ENCODE measurements at places on chromosomes 12 and 14. TPM values are rescaled to one million over a fixed set of nuclear protein-coding genes. Genes with fewer than 3 reads are reported as not detected.
A peak's percentile ranks its signal among the peaks of the same experiment; 100 is the strongest.

TMEM229B gene
- total RNA-seq: 4.2 TPM

KCNA5 gene
- total RNA-seq: 0.27 TPM

PTGER2 gene
- 0.32 TPM for total RNA-seq

GALNT8 gene
- total RNA-seq: 1.3 TPM

GPR68 gene
- total RNA-seq: 0.53 TPM

HSP90B1 gene
- total RNA-seq: 203 TPM

FSCB gene
- not detected for total RNA-seq

P2RX2 gene
- not detected for total RNA-seq

- no peak overlapping the region for H3K4me3 ChIP-seq
- no peaks in the 10 kb centered on the region for H3K36me3 ChIP-seq
- H3K27ac ChIP-seq: no peak overlapping the region
- no peaks in the 10 kb centered on the region for H3K27me3 ChIP-seq
- no peak for DNase-seq
These were observed 8.6 kb downstream of the TUNAR start for GRCh38 chr14:95885278-95885677.

- DNase-seq: no peak
- no peak overlapping the region for H3K4me3 ChIP-seq
- H3K36me3 ChIP-seq: no peaks in the 10 kb centered on the region
- peaks cover 11% of the 10 kb centered on the region for H3K27me3 ChIP-seq
- H3K27ac ChIP-seq: no peak overlapping the region
- H3K4me1 ChIP-seq: no peaks in the 10 kb centered on the region
These were observed 95.0 kb downstream of the C12orf75 start for GRCh38 chr12:105425254-105426174.

DNA sequence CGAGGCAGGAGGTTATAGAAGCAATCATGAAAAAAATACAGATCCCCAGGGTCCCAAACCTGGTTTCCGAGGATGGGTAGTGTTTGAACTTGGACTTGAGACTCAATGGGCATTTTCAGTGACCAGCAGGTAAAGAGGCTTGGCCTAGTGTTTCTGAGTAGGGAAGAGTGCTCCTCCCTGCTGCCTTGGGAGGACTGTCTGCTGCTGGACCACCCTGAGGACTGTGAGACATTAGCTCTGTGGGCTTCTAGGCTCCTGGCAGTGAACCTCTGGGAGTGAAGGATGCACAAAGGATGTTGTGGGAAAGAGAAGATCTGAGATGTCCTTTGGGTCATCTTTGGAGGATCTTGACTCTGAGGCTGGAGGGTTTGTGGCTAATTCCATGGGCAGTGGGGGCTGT lies 30.5 kb downstream of the ANKRD9 start:
- H3K27me3 ChIP-seq: no peaks in the 10 kb centered on the region
- H3K27ac ChIP-seq: no peak overlapping the region
- no peaks in the 10 kb centered on the region for H3K4me1 ChIP-seq
- no peak for DNase-seq

DNA sequence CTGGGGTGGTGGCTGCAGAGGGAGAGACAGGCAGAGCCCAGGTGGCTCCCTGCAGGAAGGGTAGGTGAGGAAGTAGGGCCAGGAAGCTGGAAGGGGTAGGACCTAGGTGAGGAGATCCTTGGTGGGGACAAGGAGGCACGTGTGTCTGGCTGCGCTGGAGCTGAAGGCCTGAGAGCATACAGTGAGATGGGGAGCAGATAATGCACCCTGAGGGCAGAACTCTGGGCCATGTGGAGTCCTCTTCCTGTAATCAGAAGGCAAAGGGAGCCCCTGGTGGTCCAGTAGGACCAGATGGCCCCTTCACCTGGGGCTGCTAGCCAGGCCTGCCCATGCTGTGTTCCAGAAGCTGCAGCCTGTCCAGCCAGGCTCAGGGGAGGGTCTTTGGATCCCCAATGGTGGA lies 15.3 kb upstream of the KRT80 start:
- no peaks in the 10 kb centered on the region for H3K4me1 ChIP-seq
- no peaks in the 10 kb centered on the region for H3K36me3 ChIP-seq
- H3K27me3 ChIP-seq: no peaks in the 10 kb centered on the region
- no peak overlapping the region for H3K27ac ChIP-seq

- H3K27ac ChIP-seq: peak overlapping the region; percentile 99
- H3K4me3 ChIP-seq: peak overlapping the region; percentile 64
- H3K27me3 ChIP-seq: no peaks in the 10 kb centered on the region
- H3K36me3 ChIP-seq: no peaks in the 10 kb centered on the region
- H3K4me1 ChIP-seq: peaks cover 38% of the 10 kb centered on the region
- peak; percentile 70 for DNase-seq
These were observed 11.1 kb upstream of the NEMF start for GRCh38 chr14:49863487-49864281.

GRCh38 chr12:124207049-124207448 lies 87.8 kb upstream of the RFLNA start:
- H3K27me3 ChIP-seq: no peaks in the 10 kb centered on the region
- no peaks in the 10 kb centered on the region for H3K36me3 ChIP-seq
- DNase-seq: no peak
- H3K4me3 ChIP-seq: no peak overlapping the region

GRCh38 chr12:131116468-131117117 lies 162.9 kb downstream of the ADGRD1 start:
- no peaks in the 10 kb centered on the region for H3K27me3 ChIP-seq
- H3K4me1 ChIP-seq: no peaks in the 10 kb centered on the region
- DNase-seq: no peak
- no peaks in the 10 kb centered on the region for H3K36me3 ChIP-seq
- no peak overlapping the region for H3K4me3 ChIP-seq

GRCh38 chr12:58095002-58095401 lies 153.6 kb downstream of the ATP23 start:
- H3K4me3 ChIP-seq: no peak overlapping the region
- no peak overlapping the region for H3K27ac ChIP-seq
- H3K36me3 ChIP-seq: no peaks in the 10 kb centered on the region
- DNase-seq: no peak
- no peaks in the 10 kb centered on the region for H3K4me1 ChIP-seq
- H3K27me3 ChIP-seq: no peaks in the 10 kb centered on the region

- no peak for DNase-seq
- no peak overlapping the region for H3K4me3 ChIP-seq
- H3K27me3 ChIP-seq: no peaks in the 10 kb centered on the region
- H3K4me1 ChIP-seq: no peaks in the 10 kb centered on the region
- H3K36me3 ChIP-seq: no peaks in the 10 kb centered on the region
- no peak overlapping the region for H3K27ac ChIP-seq
These were observed 390.6 kb downstream of the PAWR start for GRCh38 chr12:79300199-79300568.

- H3K36me3 ChIP-seq: no peaks in the 10 kb centered on the region
- H3K4me1 ChIP-seq: peaks cover 3% of the 10 kb centered on the region
- no peak overlapping the region for H3K27ac ChIP-seq
- no peak overlapping the region for H3K4me3 ChIP-seq
- H3K27me3 ChIP-seq: peaks cover 2% of the 10 kb centered on the region
These were observed 23.6 kb downstream of the HSP90AA1 start for GRCh38 chr14:102063109-102063807.

GRCh38 chr14:102528431-102529170 lies 19.0 kb upstream of the ANKRD9 start:
- no peak overlapping the region for H3K4me3 ChIP-seq
- no peaks in the 10 kb centered on the region for H3K27me3 ChIP-seq
- peaks cover 28% of the 10 kb centered on the region for H3K4me1 ChIP-seq
- no peaks in the 10 kb centered on the region for H3K36me3 ChIP-seq

DNA sequence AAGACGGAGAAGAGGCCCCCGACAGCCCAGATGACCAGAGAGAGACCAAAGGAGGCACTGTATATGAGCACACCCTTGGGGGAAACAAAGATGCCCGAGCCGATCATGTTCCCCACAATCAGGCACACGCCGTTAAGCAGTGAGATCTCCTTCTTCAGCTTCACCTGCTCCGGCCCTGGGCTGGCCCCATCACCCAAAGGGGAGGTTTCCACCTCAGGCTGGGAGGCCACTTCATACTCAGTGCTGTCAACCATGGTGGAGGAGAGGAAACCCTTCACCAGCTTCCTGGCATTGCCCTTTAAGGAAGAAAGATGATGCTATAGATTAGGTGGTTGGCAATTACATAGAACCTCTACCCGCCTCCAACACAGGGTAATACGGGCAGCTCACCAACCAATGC lies 2.1 kb downstream of the SLC7A7 start:
- no peak overlapping the region for H3K4me3 ChIP-seq
- no peaks in the 10 kb centered on the region for H3K27me3 ChIP-seq
- H3K36me3 ChIP-seq: no peaks in the 10 kb centered on the region
- H3K27ac ChIP-seq: peak overlapping the region; percentile 61

DNA sequence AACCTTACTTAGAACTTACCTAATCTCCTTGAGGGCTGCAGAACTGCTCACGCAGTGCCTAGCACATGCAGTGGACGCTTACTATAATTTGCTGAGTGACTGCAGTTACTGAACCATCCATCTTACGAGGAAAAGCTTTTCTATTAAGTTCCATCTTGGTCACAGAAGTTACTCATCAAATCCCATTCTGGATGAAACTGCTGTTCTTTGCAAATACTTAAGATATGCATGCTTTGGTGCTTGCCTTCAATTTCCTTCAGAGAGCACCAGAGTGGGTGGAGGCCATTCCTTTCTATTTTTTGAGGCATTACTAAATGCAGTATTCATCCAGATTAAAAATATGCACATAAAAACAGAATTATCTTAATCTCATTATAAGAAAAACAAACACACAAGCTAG lies 17.7 kb upstream of the PELI2 start:
- no peak for DNase-seq
- H3K27ac ChIP-seq: no peak overlapping the region
- no peaks in the 10 kb centered on the region for H3K4me1 ChIP-seq

DNA sequence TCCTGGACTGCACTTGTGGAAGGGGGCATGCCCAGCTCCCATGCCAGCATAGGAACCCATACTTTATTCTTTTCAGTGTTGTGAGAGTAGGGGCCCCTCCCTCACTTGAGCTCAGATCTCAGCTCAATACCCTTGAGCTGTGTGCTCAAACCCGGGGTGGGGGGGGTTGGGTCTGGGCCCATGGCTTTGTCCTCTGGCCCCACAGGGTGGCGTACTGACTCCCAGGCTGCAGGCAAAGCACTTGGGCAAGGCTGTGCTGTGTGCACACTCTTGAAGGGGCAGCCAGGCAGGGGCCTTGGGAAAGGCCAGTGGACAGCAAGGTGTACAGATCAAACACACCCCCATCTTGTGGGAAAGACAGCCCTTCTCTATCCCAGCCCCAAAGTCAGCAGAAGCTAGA lies 81.8 kb downstream of the WIF1 start:
- peaks cover 2% of the 10 kb centered on the region for H3K27me3 ChIP-seq
- H3K4me3 ChIP-seq: no peak overlapping the region
- no peaks in the 10 kb centered on the region for H3K36me3 ChIP-seq
- no peaks in the 10 kb centered on the region for H3K4me1 ChIP-seq
- H3K27ac ChIP-seq: no peak overlapping the region
- DNase-seq: no peak

DNA sequence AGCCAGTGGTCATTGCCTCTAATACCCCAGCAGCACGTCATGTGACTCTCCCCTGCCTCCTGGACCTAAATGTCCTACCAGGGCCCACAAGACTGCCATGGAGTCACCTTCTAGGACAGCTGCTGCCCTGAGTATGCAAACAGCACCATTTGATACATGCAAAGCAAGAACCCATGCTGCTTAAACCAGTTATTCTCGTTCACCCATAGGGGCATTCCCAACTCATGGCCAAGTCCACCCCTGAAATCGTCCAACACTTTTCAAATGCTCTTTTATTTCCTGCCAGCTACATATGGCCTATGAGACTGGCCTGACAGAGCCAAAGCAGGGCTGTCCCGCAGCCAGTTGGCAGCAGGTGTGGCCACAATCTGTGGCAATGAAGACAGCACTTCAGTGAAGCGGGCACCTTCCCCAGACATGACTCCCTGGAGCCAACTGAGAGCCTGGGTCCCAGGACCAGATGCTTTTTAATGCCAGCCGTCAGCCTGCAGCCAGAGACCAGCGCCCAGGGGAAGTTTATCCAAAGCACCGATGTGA lies 99.9 kb downstream of the BCAT1 start:
- H3K36me3 ChIP-seq: no peaks in the 10 kb centered on the region
- H3K27ac ChIP-seq: no peak overlapping the region
- no peak overlapping the region for H3K4me3 ChIP-seq

- H3K4me3 ChIP-seq: no peak overlapping the region
- no peaks in the 10 kb centered on the region for H3K4me1 ChIP-seq
- H3K27ac ChIP-seq: no peak overlapping the region
- DNase-seq: no peak
- H3K36me3 ChIP-seq: no peaks in the 10 kb centered on the region
- no peaks in the 10 kb centered on the region for H3K27me3 ChIP-seq
These were observed 70.7 kb downstream of the CMKLR1 start for GRCh38 chr12:108268397-108268796.

DNA sequence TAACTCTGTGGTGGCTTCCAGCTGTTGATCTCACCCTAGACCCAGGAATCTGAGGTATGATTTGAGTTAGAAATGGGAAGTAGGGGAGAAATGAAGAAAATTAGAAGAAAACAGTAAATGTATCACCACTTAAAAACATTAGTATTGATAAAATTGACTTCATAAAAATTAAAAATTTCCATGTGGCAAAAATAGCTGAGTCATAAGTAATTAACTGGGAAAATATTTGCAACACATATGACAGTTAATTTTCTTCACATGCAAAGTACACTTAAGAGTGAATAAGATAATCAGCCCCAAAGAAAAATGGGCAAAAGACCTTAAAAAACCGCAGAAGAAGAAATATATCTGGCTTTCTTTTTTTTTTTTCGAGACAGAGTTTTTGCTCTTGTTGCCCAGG lies 25.5 kb upstream of the ADIPOR2 start:
- no peak overlapping the region for H3K4me3 ChIP-seq
- no peaks in the 10 kb centered on the region for H3K27me3 ChIP-seq
- H3K36me3 ChIP-seq: no peaks in the 10 kb centered on the region
- no peak overlapping the region for H3K27ac ChIP-seq

DNA sequence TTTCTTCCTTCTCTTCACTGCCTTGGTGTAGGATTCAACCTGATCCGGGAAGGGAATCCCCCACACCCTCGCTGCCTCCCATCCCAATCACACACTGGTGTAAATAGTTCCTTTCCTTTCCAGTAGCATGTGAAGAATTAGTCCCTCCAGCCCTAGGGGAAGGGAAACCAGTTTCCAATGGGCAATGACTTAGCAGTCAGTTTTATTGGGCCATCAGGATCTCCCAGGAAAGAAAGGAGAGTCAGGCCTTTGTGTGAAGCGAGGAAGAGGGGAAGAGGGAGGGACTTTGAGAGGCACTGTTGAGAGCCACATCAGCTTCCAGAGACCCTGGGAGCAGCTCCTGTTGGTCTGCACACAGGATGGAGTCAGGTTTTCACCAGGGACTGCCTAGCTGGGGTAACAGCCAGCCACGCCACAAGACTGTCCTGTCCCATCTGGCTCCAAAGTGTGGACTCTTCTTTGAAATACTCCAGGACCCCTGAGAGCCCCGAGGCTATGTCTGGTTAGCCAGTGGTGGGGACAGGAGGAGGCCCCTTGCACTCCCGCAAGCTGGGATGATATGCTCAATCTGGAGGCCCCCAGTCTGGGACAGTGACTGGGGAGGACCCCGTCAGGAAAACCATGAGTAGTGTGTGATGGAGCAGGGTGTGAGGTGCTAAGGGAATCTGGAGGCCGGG lies 27.9 kb downstream of the MOAP1 start:
- no peak overlapping the region for H3K4me3 ChIP-seq
- no peaks in the 10 kb centered on the region for H3K4me1 ChIP-seq
- no peak overlapping the region for H3K27ac ChIP-seq
- no peaks in the 10 kb centered on the region for H3K27me3 ChIP-seq
- no peaks in the 10 kb centered on the region for H3K36me3 ChIP-seq

GRCh38 chr14:36429692-36430091 lies 90.3 kb downstream of the NKX2-1 start:
- H3K36me3 ChIP-seq: no peaks in the 10 kb centered on the region
- H3K27me3 ChIP-seq: no peaks in the 10 kb centered on the region
- H3K4me3 ChIP-seq: no peak overlapping the region
- H3K27ac ChIP-seq: no peak overlapping the region
- H3K4me1 ChIP-seq: no peaks in the 10 kb centered on the region
- no peak for DNase-seq

GRCh38 chr12:131831635-131832041 lies 3.4 kb downstream of the MMP17 start:
- no peak overlapping the region for H3K4me3 ChIP-seq
- no peaks in the 10 kb centered on the region for H3K27me3 ChIP-seq
- no peak for DNase-seq
- no peak overlapping the region for H3K27ac ChIP-seq

Data from B cell (primary cell).